ENCODE measurements at places on chromosomes 2 and 18. TPM values are rescaled to one million over a fixed set of nuclear protein-coding genes. Genes with fewer than 3 reads are reported as not detected.

CDH19 gene
- 1.2 TPM for total RNA-seq

SLC9A4 gene
- not detected for total RNA-seq

YIPF4 gene
- 47.1 TPM for total RNA-seq

MC4R gene
- total RNA-seq, result not detected

ERICH2 gene
- total RNA-seq, result not detected

ICOS gene
- total RNA-seq, result not detected

LRP2 gene
- total RNA-seq, result not detected

GKN2 gene
- total RNA-seq, result 1.5 TPM

NEDD4L gene
- 42.0 TPM for total RNA-seq

ITGA4 gene
- 1.4 TPM for total RNA-seq

DSG2 gene
- total RNA-seq, result 64.0 TPM

NTSR2 gene
- not detected for total RNA-seq

KLHL14 gene
- total RNA-seq, result not detected

NGEF gene
- 16.2 TPM for total RNA-seq

SIX3 gene
- total RNA-seq, result 3.3 TPM
